ENCODE measurements at places on chromosomes 5 and 9.

DNA sequence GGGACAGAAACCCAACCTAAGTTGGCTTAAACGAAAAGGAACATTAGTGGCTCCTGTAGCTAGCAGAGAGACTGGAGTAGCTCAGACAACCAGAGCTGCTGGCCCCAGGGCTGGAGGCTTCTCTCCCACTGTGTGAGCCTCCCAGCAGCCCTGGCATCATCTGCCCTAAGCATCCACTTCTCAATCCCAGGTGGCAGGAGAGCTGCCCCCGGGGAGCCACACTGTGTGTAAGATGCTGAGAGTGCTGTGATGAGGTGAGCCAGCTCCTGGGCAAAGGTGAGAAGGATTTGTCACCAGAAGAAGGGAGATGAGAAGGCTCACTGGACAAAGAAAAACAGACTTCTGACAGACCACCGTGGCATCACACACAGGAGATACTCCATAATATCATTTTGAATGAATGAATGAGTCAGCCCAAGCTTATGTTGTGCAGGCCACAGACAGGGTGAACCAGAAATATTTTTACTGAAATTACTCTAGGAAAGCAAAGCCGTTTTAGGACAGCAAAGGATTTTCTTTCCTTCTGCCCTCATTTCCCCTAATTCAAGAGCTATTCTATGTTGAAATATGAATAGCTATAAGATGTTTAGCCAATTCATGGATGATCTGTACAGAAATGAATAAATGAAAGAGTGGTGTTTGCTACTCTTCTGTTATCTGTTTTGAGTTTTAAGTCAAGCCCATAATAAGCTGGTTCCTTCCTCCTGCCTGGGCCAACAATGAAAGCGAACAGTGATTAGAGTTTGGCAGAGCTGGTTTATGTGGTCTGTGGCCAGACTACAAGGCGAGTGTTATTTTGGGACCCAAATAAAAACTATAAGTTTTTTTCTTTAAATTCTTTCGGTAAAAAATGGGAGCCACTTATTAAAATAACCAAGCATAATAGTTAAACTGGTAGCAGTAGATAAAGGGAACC lies 57.4 kb upstream of the ECM2 start:
- no peak for DNase-seq

DNA sequence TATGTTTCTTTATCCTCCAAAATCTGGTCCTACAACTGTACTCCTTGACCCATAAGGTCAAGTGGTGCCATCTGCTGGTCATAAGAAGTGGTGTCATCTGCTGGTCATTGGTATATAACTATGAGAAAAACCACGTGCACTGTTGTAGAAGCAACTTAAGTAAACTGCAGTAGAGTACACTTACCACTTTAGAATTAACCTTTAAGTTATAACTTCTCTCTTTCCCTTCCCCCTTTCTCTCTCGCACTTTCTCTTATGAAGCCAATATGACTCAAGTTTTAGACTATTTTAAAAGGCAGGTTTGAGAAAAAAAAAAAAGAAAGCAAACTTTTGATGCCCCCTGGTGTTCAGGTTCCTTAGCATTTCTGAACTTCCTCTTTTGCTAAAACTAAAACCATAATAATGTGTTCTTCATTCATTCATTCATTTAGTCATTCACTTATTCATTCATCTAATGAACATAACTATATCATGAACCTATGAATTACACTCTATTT lies 12.8 kb upstream of the MTAP start:
- peak; percentile 64 for DNase-seq

- no peak for DNase-seq
Measured at GRCh38 chr5:516980-517379, 7.3 kb downstream of the SLC9A3 start.

DNA sequence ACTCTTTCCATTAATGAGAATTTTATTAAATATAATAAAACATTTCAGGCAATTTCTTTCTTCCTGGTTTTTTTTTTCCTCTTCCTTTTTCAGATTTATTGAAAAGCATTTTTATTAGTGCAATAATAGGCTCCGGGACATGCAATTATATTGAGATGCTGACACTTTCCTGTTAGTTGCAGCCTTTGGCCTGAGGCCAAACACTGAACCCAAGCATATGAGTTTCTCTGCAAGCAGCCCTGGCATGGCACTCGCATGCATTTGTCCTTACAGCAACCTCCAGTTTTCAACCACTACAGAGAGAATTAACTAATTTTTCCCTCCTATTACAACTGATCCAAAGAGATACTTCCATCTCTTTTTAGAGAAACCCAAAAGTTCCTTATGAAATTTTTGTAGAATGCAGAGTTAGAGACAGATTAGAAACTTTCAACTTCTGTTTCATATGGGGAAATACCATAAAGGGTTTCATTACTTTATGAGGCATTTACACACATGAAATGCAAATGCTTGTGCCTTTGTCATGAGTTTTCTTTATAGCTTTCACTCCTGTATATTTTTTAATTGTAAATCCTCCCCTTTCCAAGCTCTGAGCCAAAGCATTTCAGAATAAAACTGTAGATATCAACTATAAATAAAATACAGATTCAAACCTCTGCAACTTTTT lies 183.0 kb downstream of the CETN3 start:
- DNase-seq = no peak

- no peak for DNase-seq
Measured at GRCh38 chr9:16223074-16223871, 647.2 kb downstream of the BNC2 start.

- DNase-seq = no peak
Measured at GRCh38 chr9:112489039-112489546, 2.5 kb downstream of the KIAA1958 start.
